ENCODE measurements at places on chromosomes 6 and 20.

- DNase-seq, result no peak
These were observed 22.7 kb downstream of the PIM1 start for GRCh38 chr6:37192666-37193065.

GRCh38 chr20:34129518-34130162 is 17.6 kb upstream of the EIF2S2 start:
- peak; percentile 14 for DNase-seq

DNA sequence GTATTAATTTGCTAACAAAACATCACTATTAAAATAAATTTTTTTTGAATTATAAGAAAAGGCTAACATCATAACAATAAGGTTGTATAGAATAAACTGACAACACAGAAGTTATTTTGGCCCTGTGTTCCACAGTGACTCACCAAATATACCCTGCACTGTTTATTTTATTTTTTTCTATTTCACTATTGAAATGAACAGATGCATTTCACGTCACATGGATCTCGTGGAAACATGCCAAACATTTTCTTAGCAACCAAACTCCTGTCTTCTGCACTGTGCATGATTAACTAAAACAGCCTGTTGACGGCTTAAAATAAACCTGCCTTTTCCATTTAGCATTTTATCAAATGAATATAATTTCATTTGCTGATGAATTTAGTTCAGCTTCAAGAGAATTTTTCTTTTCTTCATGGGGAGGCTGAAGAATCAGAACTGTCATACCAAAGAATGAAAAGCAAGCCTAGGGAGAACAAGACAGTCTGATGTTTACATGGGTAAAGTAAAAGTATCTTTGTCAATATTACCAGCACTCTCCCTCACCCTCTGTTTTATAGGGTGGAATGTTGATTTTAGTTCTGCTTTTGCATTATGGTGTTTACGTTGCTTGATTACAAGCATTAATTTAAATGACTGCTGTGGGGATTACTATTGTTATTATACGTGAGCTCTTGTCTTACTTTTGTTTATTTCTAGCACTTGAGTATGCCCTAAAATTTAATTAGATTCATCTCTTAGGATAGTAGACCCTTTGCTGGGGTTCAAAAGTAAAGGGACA is 115.3 kb downstream of the LCA5 start:
- no peak for DNase-seq

GRCh38 chr20:32513031-32513866 is 71.9 kb downstream of the NOL4L start:
- no peak for DNase-seq

DNA sequence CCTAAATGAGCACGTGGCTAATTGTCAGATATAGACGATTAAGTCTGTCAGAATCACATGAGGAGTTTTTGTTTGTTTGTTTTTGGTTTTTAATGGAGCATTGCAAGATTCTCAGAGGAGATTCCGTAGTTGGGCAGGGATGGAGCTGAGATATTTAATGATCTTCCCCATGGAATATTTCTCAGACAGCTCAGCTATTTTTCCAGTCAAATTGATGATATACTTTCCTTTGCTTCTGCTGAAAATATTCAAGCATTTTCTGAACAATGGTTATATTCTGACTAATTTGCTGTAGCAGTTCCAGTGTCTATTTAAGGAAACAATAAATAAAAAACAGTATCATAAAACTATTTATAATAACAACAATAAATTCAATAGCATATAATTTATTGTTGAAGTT is 348.4 kb downstream of the KIF16B start:
- no peak for DNase-seq

- no peak for DNase-seq
These were observed 6.7 kb upstream of the CDKN1A start for GRCh38 chr6:36671687-36672375.

DNA sequence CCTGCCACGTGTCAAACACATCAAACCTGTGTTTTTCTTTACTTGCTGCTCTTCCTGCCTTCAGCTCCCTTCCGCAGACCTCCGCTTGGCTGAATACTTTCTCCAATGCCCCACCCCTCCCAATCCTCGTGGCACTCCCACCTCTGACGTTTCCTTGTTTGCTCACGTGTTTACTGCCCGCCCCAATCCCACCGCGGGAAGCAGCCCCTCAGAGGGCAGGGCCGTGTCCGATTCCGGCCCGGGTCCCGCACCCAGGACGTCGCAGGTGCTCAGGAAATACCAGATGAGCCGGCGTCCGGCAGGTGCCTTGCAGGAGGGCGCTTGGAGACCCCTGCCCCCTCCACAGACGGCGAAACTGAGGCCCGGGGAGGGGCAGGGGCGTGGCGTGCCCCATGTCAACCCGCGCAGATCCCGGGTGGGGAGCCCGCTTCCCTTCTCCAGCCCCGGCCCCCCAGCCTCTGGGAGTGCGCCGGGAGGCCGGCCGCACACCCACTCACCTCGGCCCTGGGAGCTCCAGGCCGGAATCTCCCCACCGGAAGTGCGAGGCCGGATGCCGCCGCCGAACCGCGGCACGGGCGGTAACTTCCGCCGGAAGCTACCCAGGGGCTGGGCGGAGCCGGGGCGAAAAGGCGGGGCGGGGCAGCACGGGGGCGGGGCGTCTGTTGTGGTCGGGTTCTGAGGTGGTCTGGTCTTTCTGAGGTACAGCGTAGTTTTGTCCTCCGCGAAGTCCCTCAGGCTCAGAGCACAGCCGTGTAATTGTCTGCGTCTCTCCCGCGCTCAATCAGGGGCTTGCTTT is 42.3 kb downstream of the ELMO2 start:
- peak; percentile 72 for DNase-seq
